ENCODE measurements at places on chromosomes 13 and 19.

- DNase-seq: no peak
Observed at GRCh38 chr13:69274231-69274630, 833.4 kb upstream of the ATXN8OS start.

DNA sequence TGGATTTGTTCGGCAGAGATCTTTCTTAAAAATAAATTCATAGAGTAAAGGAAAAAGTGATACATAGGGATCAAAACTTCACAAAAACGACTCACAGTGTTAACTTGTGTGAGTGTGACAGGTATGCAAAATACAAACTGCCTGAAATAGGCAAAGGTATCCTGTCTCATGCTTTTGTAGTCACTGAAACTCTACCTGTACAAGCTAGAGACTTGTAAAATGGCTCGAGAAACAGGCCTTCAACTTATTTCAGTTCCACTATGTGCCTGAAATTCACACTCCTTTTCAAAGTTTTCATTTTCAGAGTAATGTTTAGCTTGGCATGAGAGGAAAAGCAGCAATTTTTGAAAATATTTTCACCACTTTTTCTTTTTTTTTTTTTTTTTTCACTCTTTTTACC, 290.4 kb downstream of the DIAPH3 start:
- no peak for DNase-seq

DNA sequence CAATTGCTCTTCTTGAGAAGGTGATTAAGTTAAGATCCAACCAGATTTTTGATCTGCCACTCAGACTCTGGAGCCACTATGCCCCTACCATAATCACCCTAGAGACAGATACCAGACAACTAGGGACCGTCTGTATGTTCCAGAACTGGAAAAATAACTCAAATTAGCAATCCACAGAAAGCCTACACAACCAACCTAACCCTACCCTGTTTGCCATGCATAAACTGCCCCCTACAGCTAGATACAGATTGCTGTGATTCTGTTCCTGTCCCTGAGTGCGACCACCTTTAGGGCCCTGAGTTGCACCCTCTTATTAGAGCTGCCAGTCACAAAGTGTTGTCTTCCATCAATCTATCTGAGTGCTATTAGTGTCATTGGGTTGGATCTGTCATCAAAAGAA, 929.8 kb upstream of the SLITRK1 start:
- no peak for DNase-seq

DNA sequence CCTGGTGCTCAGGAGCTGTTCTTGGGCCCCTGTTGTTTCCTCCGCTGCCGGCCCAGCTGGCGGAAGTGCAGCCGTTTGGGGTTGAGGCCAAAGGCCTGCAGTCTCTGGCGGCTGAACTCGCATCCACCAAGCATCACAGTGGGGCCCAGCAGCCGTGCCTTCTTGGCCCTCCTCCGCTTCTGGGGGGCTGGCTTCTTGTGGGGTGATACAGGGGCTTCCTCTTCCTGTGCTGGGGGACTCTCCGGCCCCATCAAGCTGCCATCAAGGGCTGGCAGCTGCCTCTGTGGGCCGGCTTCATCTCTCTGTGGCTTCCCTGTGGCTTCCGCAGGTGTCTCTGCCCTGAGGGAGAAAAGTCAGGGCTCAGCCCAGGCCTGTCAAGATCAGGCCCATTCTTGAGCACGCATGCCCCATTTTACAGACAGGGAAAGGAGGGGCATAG, 10.3 kb downstream of the ATG4D start:
- DNase-seq: peak; percentile 64

DNA sequence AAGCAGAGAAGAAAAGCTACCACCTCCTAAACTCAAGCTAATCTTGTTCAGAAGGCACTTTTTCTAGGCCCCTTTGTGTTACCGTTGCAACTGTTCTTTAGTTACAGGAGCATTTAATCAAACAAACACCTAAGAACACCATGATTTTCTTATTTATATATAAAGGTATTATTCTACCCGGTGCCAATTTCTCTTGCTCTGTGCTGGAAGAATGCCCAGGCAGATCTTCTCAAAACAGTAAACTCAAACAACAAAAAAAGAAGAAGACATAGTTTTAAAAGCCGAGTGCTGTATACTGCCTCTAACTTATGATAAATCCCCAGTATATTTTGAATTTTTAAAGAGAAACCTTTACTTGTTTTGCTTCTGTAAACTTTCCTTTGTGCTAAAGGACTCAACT, 20.4 kb downstream of the SLC7A1 start:
- DNase-seq: no peak

DNA sequence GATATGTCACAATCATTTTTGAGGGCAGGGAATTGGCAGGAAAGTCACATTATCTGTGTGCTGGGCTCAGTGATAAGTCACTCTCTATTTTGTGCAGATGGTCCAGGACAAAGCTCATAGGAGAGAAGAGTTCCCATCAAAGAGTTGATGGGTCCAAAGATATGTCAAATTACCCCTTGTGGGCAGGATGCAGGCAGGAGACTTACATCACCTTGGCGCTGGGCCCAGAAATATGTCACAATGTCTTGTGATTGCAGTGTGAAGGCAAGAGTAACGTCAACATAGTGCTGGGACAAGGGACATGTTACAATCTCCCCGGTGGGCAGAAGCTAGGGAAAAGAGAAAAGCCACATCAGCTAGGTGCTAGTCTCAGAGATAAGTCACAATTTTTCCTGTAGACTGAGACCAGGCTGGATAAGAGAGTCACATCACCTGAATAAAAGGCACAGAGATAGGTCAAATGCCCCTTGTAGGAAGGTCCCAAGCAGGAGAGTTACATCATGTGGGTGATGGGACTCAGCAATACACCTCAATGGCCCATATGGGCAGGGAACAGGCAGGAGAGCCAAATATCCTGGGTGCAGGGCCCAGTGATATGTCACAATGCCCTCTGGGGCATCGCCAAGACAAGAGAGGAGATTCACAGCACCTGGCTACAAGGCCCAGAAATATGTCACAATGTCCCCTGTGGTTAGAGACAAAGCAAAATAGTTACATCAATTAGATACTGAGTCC, 47.9 kb downstream of the ZNF99 start:
- no peak for DNase-seq

GRCh38 chr19:54967611-54968010, 1.4 kb downstream of the NLRP2 start:
- DNase-seq: no peak

- no peak for DNase-seq
Observed at GRCh38 chr13:93674337-93674755, 447.7 kb downstream of the GPC6 start.

DNA sequence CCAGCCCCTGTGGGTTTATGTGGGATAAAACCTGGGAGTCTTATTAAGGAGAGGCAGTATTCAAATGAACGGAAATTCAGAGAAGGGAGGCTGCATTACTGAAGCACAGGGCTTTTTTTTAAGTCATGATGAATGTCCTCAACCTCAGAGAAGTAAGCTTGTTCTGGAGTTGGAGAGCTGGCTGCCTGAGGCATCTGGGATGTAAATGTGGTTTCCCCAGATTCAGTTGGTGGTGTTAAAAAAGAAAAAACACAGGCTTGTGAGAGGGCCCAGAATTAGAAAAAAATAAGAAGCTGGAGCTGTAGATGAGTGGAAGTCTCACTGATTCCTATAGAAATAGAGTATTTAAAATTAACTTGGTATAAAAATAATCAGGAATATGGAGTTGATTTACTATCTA, 64.0 kb upstream of the GPR12 start:
- no peak for DNase-seq

DNA sequence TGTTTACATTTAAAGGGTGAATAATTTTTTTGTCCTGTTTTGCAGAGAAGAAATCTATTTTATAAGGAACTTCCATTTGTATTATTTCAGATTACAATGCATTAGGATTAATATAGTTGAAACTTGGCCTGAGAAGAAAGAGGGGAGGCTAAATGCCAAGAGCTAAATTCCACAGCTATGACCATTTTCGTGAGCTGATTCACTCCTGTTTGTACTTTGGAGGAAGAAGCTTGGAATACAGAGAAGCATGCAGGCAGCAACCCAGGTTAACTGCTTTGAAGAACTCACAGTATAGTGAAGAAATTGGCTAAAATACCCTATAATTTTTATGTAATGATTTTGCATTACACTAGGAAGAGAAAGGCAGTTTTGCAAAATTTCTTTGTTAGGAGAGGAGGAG, 309.4 kb upstream of the KLF12 start:
- DNase-seq: no peak

DNA sequence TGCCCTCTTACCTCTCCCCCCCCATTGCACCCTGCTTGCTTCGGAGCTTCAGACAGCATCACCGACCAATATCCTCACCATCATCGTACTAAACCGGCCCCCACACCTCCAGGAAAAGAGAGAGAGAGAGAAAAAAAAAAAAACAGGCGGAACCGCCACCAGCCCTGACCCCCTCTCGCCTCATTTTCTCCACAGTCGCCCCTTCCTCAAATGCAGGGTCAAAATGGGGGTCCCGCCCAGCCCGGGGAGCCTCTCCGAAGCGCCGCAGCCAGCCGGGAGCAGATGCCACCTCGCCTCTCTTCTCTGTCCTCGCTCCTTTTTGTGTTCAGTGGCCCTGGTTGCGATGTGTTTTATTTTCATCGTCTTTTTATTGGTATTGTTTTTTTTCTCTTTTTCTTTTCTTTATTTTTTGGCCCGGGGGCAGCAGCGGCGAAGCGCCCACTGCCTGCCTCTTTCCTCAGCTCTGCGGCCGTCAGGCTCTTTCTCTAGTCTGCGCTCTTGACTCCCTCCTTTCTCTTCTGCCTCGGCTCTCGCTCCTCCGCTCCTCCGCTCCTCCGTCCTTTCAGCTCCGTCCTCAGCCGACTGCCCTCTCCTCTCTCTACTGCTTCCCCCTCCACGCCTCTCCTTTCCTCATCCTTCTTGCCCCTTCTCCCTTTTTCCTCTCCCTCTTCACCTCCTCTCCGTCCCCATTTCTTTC, 41.4 kb downstream of the DEDD2 start:
- DNase-seq: peak; percentile 53

DNA sequence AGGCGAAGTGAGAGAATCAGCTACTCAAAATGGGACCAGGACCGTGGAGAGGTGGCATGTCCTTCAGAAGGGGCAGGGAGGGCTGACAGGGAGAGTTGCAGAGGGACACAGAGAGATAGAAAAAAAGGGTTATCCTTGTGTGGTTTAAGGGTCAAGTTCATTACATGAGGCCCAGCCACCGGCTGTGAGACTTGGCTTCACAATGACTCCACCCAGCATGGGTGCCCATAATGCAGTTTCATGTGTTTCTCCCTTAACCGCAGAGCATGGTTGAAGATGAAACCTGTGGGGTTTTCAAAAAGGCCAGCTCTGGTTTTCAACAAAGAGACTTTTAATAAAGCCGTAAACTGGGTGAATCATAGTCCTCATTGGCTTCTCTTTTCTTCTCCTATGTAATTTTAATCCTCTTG, 164.6 kb downstream of the KLF5 start:
- no peak for DNase-seq

GRCh38 chr13:60402022-60402421, 5.0 kb downstream of the TDRD3 start:
- DNase-seq: no peak

DNA sequence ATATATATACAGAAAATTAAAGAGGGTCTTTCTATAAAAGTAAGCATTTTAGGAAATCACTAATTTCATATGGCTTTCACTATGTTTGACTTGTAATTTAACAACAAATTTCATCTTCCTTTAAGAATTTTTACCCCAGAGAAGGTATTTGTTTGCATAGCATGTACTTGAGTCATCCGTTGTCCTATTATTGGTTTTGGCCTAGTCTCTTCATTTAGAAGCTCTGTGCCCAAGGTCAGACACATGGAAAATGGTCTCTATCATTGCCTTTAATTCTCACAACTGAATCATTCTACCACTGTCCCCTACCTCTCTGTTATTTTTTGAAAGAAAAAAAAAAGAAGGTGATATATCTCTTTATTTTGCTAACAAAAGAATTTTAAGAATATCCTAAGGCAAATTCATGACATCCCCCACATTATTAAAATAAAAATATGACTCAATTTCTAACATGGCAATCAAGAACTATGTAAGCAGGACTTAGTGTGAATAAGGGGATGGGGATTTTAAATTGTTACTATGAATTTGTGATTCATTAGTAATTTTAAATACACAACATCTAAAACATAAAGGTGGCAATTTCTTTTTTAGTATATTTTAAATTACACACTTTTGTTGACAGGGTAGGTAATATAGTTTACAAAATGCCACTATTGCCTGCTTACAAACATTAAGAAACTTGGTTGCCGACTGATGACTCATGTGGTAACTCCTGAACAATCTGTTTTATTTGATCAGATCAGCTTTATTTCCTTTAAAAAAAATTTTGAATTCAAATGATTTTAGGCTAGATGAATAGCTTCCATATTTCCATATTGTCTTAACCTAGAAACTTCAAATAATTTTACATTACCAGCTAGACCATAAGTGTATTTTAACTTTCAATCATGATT, 13.9 kb downstream of the SLITRK5 start:
- DNase-seq: no peak

GRCh38 chr19:40416918-40417642, 3.9 kb upstream of the PRX start:
- no peak for DNase-seq

- no peak for DNase-seq
Observed at GRCh38 chr13:21233086-21233485, 56.6 kb downstream of the MRPL57 start.

DNA sequence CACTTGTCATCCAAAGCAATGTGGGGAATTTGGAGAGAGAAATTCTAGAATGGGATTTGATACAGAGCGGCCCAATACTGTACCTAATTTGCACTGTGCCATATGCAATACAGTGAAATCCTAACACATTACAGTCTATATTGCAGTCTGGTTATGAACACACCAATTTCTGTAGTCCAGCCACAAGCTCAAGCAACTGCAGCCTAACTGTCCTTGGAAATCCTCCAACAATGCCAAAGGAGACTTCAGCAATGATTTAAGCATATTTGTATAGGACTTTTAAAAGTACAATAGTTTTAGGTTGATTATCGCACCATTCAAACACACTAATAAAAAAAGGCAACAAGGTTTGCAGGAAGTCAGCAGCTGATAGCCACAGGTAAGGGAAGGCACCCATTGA, 17.3 kb downstream of the DIAPH3 start:
- DNase-seq: no peak

- no peak for DNase-seq
Observed at GRCh38 chr13:112910016-112910415, 59.0 kb upstream of the MCF2L start.

- DNase-seq: no peak
Observed at GRCh38 chr19:13334801-13335481, 171.3 kb downstream of the CACNA1A start.

- no peak for DNase-seq
Observed at GRCh38 chr19:54333586-54334298, 5.2 kb downstream of the LILRA4 start.

DNA sequence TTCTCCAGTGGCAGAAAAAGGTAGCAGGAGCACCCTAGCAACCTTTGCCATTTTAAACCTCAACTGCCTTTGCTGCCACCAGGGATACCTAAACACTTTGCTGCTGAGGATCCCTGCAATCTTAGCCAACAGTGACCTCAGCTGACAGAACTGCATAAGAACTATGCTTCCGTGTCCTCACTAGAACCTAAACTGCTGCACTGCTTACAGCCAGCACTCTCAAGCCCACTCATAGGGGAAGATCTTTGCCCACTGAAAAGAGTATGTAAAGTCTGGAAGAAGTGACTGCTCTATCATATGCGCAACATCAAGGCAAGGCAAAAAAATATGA, 270.0 kb upstream of the PCDH20 start:
- no peak for DNase-seq

- no peak for DNase-seq
Observed at GRCh38 chr13:21152251-21152899, 24.0 kb downstream of the SKA3 start.

GRCh38 chr19:30004403-30004802, 62.4 kb downstream of the URI1 start:
- no peak for DNase-seq

All from activated T-cell treated with anti-CD3 and anti-CD28 coated beads, Interleukin-2, amount 50 U/mL, for 24 hours (primary cell).